ENCODE measurements at places on chromosomes 3 and 15.

DNA sequence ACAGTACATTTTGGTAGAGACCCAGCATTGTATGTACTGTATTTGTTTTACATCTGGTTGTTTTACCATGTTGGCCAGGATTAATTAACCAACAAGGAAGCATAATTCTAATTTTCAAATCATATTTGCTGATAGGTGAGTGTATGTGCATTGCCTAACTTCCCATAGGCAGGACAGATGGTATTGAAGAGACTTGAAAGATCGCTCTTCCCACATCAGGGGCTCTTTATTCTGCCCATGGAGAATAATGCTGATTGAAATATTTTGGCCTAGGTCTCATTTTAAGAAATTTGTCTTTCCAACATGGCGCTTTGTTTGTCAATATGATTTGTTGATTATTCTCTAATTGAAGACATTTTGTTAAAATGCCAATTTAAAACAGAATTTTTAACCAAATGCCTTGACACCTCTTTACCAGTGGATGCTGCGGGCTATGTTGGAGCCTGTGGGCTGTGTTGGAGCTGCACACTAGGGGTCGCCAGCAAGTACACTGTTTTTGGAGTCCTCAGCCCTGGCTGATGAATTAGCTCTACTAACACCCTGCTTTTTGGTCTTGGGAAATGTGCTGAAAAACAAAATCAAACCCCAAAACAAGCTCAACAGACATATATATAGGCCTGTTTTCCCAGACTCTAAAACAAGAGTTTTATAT lies 5.3 kb downstream of the P2RY12 start:
- no peak for DNase-seq

DNA sequence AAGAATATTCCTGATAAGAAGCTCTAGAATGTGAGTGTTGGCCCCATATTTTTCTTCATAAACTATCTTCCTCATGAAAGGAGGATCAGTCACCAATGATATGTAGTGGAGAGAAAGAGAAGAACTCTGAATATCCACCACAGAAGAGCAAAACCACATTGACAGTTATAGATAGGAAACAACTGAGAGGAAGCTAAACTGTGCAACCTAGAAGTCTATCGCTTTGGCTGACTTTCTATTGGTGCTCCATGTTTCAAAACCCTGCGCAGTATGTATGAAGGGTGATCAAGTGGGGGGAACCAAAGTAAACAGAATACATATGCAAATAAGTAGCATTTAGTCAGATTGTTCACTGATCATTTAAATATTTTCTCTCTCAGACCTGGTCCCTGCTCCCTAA lies 41.0 kb upstream of the ZNF280D start:
- no peak for DNase-seq

DNA sequence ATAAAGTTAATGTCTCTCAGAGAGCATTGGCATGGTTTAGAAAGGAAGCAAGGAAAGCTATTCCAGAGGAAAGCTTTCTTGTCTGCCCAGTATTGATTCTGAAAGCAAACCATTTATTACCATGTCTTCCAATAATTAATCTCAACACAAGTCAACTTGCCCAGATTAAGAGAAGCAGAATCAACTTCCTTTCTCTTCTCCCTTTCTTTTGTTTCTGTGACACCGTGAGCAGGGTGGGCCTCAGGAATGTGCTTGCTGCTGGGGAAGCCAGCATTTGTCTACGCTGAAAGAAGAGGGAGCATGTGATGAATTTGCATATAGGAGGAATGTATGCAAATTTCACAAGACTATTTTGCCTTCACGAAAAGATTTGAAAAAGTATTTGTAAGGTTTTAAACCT lies 368.6 kb upstream of the ROPN1 start:
- DNase-seq: no peak

- no peak for DNase-seq
Observed at GRCh38 chr15:77710637-77711036, 77.9 kb upstream of the LINGO1 start.

DNA sequence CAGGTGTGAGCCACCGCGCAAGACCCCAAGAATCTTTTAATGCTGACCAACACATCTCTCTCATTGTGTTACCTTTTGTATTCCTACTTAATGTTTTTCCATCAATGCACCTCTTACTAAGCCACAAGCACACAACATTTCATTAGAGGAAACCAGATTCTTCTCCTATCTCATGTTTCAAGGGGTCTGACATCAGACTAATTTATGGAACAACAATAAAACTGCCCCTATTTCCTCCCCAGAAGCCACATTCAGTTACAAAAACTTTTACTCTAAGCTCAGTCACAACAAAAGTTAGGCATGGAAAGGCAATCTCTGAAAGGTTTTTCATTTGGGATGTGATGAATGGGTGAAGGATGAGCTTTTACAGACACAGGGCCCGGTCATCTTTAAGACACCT lies 251.8 kb downstream of the MAGI1 start:
- no peak for DNase-seq

GRCh38 chr15:67184208-67184925 lies 70.1 kb downstream of the AAGAB start:
- no peak for DNase-seq

DNA sequence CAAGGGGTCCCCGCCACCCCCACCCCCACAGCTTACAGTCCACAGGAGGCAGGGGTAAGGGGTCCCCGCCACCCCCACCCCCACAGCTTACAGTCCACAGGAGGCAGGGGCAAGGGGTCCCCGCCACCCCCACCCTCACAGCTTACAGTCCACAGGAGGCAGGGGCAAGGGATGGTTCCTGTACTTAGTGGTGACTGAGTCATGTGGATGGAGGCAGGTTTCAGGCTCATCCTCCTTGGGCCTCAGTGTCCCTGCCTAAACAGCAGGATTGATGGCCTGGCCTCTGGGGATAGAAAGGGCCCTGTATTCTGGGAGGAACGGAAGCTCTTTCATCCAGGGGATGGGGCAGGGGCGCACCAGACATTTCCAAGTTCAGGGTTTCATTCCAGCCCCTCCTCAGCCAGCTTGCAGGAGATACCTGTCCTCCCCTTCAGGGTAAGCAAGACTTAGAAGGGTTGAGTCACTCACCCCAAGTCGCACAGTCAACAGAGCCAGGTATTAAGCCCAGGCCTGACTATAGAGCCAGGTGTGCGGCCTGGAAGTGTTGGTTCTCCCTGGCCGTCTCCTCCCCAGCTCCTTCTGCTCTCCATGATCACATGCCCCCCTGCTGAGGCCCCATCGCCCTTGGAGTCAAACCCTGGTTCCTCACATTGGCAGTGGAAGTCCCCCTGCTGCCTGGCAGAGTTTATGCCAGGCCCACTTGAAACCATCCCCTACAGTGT lies 12.5 kb downstream of the CSK start:
- DNase-seq: no peak

DNA sequence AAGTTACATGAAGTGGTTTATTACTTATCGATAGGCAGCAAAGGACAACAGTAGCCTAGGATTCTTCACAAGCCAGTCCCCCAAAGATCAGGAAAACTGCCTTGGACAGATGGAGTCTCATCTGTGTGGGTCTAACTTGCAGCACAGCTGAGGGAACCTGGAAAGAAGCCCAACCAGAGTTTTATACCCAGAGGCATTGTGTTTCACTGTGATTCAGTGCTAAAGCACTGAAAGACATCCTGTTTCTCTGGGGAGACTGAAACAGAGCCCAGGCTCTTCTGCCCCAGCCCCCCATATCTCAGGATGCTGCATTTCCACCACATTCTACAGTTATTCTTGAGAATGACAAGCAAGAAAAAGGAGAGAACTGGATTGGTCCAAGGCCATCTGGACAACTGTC lies 48.2 kb upstream of the PYDC2 start:
- no peak for DNase-seq

- DNase-seq: peak; percentile 49
Observed at GRCh38 chr3:52245322-52246263, at the start of gene PPM1M. PPM1M (plus strand) TSS chr3:52245759; CDS start chr3:52245825, 66 bp downstream.

DNA sequence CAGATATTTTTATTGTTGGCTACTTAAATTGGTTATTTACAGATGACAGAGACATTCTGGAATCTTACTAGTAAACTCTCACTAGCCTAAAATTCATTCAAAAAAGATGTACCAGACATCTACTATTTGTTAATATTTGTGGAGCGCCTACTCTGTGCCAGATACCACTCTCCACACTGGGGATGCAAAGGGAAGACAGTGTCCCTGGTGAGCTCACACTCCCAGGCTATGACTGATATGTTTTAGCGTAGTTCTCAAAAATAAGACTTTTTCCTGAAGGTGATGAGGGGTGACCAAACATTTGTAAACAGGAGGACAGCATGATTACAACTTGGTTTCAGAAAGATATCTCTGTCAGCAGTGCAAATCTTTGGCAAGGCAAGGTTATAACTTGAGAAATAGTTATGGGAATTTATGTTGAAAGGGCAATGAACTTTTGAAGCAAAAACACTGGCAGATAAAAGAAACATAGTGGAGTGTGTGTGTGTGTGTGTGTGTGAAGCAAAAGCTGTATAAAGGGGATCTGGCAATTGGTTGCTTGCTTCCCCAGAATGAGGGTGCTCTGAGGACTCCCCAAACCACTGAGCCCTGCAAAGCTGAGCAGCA lies 51.2 kb downstream of the HACD2 start:
- no peak for DNase-seq

- peak; percentile 55 for DNase-seq
Observed at GRCh38 chr3:11803977-11804892, 42.5 kb downstream of the TAMM41 start.

Measured in inflammatory macrophage treated with lipopolysaccharide for 4 hours (primary cell).